CD4-positive, alpha-beta T cell treated with Interleukin-15 for 4 hours (primary cell): ENCODE measurements at places on chromosomes 5 and 9.
A peak's percentile ranks its signal among the peaks of the same experiment; 100 is the strongest.

- no peak for DNase-seq
Measured at GRCh38 chr9:2059274-2059929, 44.3 kb downstream of the SMARCA2 start.

- no peak for DNase-seq
Measured at GRCh38 chr5:53479590-53480415, 626 bp upstream of the FST start.

DNA sequence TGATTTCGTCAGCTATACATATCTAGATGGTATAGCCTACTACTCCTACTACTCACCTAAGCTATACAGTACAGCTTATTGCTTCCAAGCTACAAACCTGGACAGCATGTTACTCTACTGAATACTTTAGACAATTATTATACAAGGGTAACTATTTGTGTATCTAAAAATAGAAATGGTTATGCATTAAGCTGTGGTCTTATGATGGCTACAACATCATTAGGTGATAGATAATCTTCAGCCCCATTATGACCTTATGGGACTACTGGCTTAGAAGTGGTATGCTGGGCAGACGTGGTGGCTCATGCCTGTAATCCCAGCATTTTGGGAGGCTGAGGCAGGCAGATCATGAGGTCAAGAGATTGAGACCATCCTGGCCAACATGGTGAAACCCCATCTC lies 40.2 kb downstream of the CERT1 start:
- no peak for DNase-seq

DNA sequence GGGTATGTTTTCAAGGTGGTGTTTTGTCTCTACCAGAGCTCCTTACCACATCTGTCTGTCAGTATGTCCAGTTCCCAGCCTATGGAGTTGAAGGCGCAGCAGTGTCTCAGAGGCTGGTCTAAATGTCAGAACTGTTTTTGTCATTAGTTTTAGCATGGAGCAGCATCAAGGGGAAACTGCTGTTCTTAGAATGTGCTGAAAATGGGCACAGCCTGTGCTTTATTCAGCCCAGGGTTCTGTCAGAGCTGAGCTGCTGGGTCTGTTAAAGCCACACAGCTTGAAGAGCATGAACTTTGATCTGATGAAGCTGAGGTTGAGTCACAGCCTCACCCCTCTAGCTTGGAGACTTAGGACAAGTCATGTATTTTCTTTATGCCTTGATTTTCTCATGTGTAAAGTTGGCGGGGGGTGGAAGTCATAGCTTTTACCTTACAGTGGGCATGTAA lies 71.9 kb downstream of the RALGPS1 start:
- peak; percentile 60 for DNase-seq

DNA sequence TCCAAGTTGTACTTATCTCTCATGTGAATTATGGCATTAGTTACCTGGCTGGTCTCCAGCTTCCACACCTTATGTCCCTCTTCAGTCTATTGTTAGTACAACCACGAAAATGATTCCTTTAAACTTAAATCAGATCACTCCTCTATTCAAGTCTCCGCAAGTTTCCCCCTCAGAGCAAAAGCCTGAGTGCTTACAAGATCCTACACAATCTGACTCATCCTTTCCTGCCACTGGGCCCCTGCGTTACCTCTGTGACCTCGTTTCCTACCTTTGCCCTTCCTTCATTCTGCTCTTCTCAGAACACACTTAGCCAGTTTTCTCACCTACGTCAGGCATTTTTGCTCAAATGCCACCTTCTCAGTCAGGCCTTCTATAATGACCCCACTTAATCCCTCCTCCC lies 45.1 kb upstream of the GLIS3 start:
- DNase-seq, result no peak

GRCh38 chr5:138949988-138950387 lies 74.9 kb upstream of the LRRTM2 start:
- no peak for DNase-seq

DNA sequence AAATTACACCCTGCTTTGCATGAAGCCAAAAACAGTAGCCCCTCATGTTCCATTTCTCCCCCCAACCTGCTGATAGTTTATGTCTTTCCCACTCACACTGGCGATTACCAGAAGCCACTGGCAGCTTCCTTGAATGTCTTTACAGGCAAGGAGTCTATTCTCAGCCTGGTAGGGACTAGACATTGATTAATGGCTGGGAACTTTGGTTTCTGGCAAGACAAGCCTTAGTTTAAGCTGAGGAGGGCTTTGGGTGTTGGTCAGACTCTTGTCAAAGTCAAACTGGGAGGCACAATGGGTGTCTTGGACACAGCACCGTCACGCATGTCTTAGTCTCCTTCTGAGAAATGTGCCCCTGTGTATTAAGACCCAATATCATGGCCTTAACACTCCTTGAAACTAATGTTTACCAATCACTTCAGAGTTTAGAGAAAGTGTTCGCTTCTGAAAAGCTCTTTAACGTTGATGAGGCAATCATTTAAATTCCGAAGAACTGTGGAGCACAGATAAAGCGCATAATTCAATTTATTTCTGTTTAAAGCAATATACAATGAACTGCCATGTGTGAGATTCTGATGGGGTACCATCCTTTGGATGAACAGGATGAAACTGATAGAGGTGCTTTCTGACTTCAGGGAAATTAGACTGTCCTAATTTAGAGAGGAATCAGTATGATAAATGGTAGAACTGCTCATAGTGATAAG lies 53.9 kb upstream of the CPEB4 start:
- no peak for DNase-seq

DNA sequence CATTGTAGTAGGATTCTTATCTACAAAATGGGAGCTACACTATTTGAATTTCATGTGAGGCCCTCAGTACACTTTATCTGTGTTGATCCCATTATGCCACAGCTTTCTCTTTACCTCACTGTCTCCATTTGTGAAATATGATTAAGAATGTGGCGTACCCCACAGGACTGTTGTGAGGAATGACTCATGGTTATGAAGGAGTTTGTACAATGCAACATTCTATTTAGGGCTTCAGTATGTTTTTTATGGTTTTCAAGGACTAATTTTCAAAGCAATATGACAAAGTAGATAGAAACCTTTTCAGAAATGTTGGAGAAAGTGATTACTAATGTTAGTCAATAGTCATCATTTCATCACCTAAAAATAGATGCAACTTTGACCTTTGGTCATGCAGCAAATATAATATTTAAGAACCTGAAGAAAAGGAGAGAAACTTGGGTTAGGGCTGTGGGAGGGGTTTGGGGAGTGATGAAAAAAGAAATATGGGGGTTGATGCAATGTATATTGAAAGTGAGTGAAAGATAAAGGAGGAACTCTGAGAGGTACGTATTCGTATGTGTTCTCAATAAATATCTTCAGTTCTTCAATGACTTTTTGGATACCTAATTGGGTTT lies 53.7 kb upstream of the PIP5K1B start:
- no peak for DNase-seq

DNA sequence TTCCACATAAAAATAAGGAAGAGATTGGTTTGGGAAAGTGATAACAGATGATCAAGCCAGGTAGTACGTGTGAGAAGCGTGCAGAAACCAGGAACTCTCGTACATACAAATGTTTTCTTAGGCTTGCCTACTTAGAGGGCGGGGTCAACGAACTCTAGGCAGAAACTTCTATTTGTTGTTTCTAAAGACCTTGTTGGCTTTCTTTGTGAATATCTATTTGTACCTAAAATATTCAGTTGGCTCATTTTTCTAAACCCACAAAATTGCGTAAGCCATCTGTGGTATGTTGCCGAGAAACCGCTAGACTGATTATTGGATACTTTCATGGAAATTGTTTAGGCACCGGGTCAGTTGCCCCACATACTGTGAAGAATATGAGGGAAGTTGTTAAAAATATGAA lies 458.5 kb downstream of the MAT2B start:
- DNase-seq, result no peak

GRCh38 chr5:38666668-38667498 lies 110.4 kb upstream of the LIFR start:
- DNase-seq, result no peak

- no peak for DNase-seq
Measured at GRCh38 chr5:167730121-167730520, 561.3 kb upstream of the WWC1 start.

DNA sequence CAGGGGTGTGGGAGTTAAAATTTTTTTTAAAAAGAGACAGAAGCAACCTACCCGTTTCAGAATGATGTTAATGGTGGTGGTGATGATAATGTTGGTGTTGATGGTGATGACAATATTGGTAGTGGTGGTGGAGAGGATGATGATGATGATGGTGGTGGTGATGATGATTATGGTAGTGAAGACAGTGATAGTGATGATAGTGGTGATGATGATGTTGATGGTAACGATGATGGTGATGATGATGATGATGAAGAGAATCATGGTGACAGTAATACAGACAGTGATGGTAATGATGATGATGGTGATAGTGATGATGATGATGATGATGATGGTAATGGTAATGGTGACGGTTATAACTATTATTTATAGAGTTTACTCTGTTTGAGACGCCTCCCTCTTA lies 117.6 kb downstream of the ICE1 start:
- no peak for DNase-seq

DNA sequence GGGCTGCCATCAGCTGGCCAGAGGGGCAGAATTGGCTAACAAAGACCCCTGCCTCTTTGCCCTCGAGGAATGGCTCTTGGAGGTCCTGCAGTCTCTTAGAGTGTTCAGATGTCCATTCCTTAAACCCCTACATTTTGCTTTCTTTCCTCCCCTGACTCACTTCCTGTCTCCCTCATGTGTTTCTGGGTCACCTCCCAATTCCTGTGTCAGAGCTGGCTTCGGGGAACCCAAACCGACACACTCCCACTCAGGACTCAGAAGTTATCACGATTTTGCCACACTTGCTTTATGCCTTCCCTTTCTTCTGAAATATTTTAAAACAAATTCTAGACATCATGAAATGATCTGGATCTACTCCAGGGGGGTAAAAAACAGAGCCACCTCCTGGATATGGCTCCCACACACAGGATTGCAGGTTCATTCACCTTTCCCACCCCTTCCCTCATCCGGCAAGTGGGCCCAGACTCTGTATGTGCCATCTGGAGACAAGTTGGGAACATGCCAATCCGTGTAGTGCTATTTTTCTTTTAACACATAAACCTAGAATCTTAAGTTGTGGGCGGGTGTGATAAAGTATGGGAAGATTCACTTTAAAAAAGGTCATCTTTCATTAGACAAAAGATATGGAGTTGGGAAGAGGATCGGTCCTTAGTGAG lies 145.7 kb downstream of the NXNL2 start:
- DNase-seq, result no peak

GRCh38 chr9:37987467-37987981 lies 81.5 kb downstream of the SHB start:
- DNase-seq, result no peak

- DNase-seq, result no peak
Measured at GRCh38 chr5:82234885-82235284, 43.3 kb downstream of the RPS23 start.

DNA sequence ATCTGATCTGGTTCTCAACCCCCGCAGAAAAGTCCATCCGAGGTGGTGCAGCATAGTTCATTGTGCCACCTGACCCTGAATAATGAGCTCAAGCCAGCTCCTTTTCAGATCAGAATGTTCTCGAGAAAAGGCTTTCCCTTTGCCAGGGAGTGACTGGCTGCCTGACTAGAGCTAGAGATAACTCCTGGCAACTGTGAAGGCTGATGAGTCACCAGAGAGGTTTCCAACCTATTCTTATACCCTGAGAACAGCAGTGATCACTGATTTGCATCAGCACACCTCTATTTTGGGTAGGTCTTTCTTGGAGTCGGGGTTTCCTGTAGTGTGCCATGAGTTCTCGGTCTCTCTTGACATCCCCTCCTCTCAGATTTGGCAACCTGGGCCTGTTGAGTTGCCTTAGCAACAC lies 127.9 kb downstream of the PIK3R1 start:
- peak; percentile 41 for DNase-seq

DNA sequence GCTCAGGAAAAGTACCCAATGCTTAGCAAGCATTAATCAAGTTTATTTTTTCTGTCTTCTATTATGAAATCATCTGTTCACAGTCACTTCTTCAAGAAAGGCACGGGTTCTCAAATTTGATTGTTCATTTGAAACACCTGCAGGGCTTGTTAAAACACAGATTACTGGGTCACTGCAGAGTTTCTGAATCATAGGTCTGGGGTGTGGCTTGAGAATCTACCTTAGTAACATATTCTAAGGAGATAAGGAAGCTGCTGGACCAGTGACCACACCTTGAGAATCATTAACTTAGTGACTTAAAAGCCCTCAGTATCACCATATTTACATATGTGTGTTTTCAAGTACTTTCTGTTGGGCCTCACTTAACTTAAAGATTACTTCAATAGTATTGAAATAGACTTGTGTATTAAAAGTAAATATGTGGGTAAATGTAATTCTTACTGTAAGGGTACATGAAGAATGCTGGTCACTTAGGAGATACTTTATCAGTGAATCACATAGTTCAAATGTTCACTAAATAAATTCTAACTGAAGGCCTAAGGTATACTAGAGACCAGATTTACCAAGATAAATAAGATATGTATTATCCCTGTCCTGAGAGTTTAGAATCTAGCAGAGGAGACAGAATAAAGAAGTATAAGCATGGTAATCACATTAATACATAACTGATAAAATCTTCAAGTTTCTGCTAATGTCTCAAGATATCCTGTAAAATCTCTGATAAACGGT lies 1342.1 kb upstream of the C9orf72 start:
- DNase-seq, result no peak

- no peak for DNase-seq
Measured at GRCh38 chr5:26883375-26883774, 155.0 kb downstream of the CDH9 start.

- no peak for DNase-seq
Measured at GRCh38 chr9:3455717-3456116, 70.1 kb downstream of the RFX3 start.

- no peak for DNase-seq
Measured at GRCh38 chr5:155101697-155102096, 88.1 kb downstream of the KIF4B start.

DNA sequence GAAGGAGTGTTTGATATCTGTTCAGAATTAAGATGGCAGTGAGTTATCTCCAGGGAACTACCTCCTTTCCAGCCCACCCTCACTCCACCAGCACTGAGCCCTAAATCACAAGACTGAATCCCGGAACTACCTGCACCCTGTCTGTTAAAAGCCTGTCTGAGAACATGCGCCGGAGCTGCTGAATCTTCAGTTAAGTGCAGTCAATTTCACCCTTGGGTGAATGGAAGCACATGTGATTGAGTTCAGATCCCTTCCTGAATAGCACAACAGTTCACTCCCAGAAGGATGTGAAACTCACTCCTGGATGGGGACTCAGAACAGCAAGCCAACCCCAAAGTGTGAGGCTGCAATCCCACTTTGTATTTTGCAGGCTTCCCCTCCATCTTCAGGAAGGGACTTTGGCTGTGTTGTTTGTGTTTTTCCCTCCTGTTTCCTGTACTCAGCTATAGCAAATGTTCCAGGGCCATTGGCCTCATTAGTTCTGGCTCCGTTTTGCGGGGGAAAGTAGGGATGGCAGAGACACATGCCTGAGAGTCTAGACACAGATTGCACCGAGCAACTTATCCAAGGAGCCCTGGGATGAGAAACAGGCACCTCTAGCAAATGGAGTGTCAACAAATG lies 43.4 kb downstream of the DPYSL3 start:
- no peak for DNase-seq

DNA sequence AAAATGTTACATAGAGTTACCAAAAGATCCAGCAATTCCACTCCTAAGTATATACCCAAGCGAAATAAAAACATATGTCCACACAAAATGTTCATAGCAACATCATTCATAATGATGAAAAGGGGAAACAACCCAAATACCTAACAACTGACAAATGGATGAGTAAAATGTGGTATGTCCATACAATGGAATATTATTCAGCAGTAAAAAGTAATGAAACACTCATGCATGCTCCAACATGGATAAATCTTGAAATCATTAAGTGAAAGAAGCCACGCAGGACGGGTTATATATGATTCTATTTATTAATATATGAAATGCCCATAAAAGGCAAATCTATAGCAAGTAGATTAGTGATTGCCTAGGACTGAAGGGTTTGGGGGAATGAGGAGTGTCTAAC lies 6.0 kb downstream of the DENND1A start:
- DNase-seq, result no peak
